ENCODE measurements at places on chromosomes 7 and 10.
A peak's percentile ranks its signal among the peaks of the same experiment; 100 is the strongest.

DNA sequence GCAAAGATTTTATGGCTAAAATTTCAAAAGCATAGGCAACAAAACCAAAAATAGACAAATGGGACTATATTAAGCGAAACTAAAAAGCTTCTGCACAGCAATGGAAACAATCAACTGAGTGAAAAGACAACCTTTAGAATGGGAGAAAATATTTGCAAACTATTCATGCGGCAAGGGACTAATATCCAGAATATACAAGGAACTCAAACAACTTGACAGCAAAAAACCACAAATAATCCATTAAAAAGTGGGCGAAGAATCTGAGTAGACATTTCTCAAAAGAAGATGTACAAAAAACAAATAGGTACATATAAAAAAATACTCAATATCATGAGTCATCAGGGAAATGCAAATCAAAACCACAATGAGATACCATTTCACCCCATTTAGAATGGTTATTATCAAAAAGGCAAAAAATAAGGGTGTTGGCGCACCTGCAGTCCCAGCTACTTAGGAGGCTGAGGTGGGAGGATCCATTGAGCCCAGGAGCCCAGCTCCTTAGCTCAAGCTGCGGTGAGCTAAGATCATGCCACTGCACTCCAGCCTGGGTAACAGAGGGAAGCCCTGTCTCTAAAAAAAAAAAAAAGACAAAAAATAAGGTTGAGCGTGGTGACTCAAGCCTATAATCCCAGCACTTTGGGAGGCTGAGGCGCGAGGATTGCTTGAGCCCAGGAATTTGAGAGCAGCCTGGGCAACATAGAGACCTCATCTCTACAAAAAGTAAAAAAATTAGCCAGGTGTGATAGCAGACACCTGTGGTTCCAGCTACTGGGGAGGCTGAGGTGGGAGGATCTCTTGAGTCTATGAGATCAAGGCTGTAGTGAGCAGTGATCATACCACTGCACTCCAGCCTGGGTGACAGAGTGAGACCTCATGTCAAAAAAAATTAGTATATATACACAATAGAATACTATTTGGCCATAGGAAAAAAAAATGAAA, 4.2 kb upstream of the CCM2 start:
- DNase-seq: no peak

- DNase-seq: no peak
Observed at GRCh38 chr7:140238778-140239652, 62.2 kb upstream of the KDM7A start.

DNA sequence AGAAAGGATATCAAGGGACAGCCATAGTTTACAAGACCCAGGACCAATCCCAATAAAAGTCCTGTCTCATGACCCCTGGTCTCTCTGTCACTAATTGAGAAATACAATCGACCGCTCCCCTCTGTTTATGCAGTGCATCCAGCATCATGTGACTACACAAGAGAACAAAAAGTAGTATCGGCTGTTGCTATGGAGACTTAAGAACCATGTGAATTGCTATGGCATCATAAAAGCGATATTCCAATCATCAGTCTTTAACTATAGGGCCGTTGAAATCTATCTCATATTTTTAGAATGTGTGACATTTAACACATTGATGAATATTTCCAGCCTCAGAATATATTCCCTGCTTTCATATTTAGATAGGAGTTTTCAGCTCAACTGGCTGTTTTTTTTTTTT, 139.3 kb downstream of the FRMD4A start:
- no peak for DNase-seq

DNA sequence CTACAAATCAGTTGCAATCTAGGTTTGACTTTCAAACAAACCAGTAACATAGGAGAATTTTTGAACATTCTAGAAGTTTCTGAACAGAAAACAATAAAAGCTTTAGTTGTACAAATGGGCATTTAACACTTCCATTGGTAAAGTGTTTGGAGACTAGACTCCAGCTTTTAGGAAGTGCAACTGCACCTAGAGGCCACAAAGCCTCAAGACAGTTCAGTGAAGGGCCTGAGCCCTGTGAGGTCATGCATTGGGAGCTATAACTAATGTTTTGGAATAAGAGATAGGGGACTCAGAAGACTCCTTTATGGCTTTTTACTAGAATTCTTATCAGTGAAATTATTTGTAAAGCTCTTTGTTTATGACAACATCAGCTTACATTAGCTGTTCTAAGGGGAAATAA, 3.0 kb upstream of the EPHB6 start:
- no peak for DNase-seq

DNA sequence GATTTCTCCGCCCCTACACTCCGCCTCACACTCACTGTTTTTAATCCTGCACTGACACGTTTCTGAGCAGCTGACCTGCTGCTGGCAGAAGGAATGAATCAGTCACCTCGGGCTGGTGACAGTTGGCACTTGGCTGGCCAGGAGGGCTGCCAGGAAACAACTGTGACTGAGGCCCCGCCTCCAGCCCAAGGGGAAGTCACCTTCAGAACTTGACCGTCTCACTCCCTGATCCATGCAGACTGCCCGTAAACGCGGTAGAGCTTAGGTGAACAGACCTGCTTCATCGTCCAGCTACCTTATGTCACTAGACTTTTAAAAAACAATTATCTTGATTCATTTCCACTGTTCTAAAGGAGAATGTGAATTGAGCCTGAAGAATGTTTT, 107.5 kb downstream of the DOCK1 start:
- no peak for DNase-seq

- no peak for DNase-seq
Observed at GRCh38 chr10:71483135-71483534, 86.4 kb downstream of the CDH23 start.

DNA sequence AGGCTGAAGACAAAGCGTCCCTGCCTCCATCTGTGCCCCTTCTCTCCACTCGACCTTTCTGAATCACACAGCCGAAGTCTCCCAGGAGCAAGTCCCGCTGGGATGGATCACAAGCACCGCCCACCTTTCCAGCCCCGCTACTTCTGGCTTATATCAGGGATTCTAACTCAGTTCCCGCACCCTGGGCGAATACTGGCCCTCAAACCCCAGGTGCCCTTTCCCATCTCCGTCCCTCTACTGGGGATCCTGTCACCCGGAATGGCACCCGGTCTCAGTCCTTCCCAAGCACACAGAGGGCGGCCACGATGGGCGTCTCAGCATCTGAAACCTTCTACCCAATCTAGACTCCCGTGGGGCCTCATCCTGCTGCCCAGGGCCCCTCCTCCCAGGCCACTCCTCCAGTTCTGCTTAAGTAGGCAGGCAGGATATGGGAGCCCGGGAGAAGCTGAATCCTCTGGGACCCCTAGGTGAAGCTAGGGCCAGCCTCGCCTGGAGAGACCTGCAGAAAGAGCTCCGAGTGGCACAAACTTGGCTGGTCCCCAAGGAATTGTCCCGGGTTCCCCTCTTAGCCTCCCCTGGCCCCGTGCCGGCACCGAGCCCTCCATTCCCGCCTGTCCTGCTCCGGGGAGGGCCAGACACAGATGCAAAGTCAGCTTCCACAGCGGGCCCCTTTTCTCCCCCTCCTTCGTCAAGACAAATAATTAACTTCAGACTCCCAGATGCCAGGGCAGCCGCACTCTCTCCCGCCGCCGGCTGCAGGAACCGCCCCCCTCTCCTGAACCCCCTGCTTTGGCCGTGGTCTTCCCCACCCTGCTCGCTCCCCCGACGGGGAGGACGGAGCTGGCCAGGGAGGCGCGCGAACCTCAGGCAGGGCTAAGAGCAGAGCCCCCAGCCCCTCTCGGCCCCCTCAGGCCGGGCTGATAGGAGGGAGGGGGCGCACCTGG, 612 bp downstream of the KCP start:
- no peak for DNase-seq

GRCh38 chr7:56175771-56176170, 59.6 kb upstream of the NUPR2 start:
- DNase-seq: no peak

GRCh38 chr7:88165697-88166096, 54.1 kb downstream of the SRI start:
- DNase-seq: no peak

DNA sequence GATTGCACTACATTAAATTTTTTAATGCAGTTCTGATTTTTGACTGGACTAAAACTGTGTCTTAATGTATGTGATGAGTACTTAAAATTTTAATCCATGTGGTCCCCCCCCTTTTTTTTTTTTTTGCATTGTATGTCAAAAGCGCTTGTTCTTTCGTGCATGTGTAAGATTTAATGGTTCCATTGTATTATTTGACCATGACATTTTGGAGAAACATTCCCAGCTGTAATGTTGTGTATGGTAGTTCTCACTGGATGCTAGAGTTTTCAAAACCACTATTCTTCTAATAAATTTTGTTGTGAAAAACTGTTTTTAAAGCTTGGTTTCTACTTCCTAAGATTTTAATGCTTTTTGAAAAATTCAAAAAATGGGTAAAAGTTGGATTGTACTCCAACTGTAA, 132.0 kb downstream of the LCOR start:
- DNase-seq: no peak

- no peak for DNase-seq
Observed at GRCh38 chr7:87704590-87704989, 76.4 kb downstream of the RUNDC3B start.

- DNase-seq: no peak
Observed at GRCh38 chr7:47007471-47007870, 574.4 kb downstream of the TNS3 start.

- no peak for DNase-seq
Observed at GRCh38 chr10:93954726-93955363, 38.9 kb upstream of the PLCE1 start.

DNA sequence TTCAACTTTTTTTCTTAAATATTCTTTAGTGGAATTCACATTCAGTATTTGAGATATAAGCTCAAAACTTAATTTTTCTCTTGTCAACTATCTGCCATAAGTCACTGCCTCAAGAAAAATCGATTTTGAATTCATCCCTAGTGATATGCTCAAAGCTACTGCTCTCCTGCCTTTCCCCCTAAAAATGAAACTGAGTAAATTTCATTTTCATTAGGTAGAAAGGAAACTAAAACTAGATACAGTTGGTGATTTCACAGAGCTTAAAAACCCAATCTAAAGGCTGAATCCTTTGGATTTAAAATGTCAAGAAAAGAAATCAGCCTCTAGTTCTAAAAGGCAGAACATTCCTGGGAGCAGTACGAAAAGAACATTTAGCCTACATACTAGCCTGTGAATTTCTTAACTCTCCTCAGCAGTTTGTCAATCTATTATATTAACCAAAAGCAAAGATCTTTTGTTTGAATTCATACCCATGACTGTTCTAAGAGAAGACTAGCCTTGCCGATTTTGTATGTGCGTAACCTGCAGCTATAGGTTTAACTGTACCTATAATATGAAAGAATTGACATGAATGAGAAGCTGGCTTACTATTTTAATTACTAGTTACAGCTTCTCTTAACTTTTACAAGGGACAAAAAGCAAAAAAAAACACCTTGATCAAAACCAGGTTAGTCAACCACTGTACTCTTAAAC, 4.9 kb upstream of the FAM53B start:
- DNase-seq: no peak

- DNase-seq: peak; percentile 7
Observed at GRCh38 chr10:69179089-69179742, 818 bp upstream of the SUPV3L1 start.

DNA sequence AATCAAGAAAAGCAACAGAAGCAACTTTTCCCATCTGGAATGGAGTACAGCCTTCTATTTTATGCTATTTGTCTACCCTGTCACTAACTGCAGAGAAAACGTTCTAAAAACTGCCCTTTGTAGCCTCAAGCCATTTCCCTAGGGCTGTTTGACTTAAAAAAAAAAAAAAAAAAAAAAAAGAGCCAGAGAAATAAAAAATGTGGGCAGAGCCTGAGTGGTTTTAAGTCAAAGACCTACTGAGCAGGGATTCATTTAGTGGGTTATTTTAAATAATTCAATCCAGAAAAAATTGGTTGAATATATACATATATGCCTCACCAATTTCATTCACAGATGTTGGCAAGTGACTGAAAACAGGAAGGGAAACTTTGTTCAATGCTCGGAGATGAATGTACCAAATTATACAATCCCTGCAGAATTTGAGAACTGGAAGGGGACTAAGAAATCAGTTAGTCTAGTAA, 75.2 kb downstream of the PPP1R3C start:
- no peak for DNase-seq

DNA sequence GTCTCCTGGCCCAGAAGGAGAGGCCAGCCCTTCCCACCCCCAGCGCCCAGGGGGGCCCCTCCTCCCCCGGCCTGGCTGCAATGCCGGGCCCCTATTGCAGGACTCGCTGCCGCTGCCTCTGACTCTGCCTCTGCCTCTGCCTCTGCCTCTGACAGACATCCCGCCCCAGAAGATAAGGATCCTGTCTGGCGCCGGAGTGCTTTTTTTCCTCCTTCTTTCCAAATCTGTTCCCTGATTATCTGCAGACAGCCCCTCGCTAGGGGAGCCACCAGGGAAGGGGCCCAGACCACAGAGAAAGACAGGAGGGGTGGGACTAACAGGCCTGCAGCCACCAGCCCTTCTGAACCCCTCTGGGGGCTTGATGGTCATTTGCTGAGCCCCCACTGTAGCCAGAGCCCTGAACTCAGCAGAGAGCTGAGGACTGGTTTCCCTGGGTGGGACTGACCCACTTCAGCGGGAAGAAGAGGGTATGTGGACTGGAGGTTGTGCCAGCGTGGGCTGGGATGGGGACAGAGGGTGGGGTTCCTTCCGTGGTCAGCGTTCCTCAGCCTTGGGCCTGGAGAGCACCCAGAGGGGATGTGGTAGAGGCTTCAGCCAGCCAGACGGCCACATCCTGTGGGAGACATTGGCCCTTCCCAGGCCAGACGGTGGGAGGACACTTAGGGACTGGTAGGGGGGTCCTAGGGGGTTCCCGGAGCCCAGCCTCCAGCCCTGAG, 22.8 kb downstream of the UNC5B start:
- no peak for DNase-seq

DNA sequence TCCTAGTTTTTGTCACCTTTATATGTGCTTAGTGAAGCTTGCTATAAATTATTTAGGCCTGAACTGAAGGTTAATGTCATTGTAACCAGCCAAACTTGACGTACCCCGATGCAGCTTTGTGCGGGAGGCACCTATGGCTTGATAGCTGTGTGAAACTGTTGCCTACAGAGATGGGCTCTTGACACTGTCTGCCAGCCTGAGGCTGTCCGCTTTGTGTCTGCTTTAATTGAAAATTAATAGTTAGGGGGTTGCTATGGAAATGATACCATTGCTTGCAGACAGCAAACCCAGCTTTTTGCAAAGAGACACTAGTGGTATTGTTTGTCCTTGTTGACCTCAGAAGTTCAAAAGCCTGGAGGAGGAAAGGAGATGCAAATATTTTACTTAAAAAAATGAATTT, 2.1 kb upstream of the FOXP2 start:
- no peak for DNase-seq

GRCh38 chr10:2908851-2909630, 158.3 kb upstream of the PFKP start:
- DNase-seq: no peak

- no peak for DNase-seq
Observed at GRCh38 chr7:93011351-93012294, 106.2 kb downstream of the SAMD9 start.

DNA sequence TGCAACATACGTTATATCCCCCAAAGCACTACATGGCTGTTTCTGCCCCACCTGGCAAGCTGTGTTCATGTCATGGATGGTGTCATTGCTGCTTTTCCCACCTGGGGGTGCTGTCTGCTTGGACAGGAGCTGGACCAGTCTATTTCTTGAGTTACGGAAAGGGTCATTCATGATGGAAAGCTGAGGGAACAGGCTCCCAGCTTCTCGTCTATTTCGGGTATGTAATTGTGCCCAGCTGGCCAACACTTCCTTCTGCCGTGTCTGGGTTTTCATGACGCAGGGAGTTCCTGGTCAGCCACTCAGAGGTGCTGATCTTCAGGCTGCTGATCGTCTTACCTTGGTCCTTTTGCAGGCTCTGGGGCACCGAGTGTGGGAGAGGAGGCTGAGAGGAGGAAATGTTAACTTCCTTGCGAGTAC, 8.6 kb downstream of the BTBD16 start:
- peak; percentile 35 for DNase-seq
